ENCODE measurements at places on chromosomes 1 and 21. TPM values are rescaled to one million over a fixed set of nuclear protein-coding genes. Genes with fewer than 3 reads are reported as not detected.

KDM1A gene
- total RNA-seq = 301 TPM

LCE2A gene
- total RNA-seq = not detected

GJA4 gene
- total RNA-seq = not detected

KRTAP12-2 gene
- total RNA-seq = not detected

LINGO4 gene
- not detected for total RNA-seq

SYNC gene
- total RNA-seq = 1.1 TPM

CRNN gene
- total RNA-seq = not detected

GUCA2A gene
- not detected for total RNA-seq

CPLANE2 gene
- total RNA-seq = 3.5 TPM

PRAMEF18 gene
- total RNA-seq = not detected

AMPD1 gene
- not detected for total RNA-seq

TRNP1 gene
- total RNA-seq = 13.9 TPM

IL20 gene
- not detected for total RNA-seq

LRRC71 gene
- not detected for total RNA-seq

USH2A gene
- not detected for total RNA-seq

SLFNL1 gene
- 0.20 TPM for total RNA-seq

LMX1A gene
- total RNA-seq = not detected

PDC gene
- not detected for total RNA-seq

BMP8B gene
- 0.12 TPM for total RNA-seq

RIPK4 gene
- total RNA-seq = 2.9 TPM

ACOT11 gene
- 0.32 TPM for total RNA-seq

ADAM30 gene
- not detected for total RNA-seq

CYP4A11 gene
- 0.71 TPM for total RNA-seq

FNDC10 gene
- total RNA-seq = 11.9 TPM

Measured in glutamatergic neuron (in vitro differentiated cells).